AG04449 (cell line): ENCODE measurements at places on chromosomes 16 and 17.
A peak's percentile ranks its signal among the peaks of the same experiment; 100 is the strongest.

DNA sequence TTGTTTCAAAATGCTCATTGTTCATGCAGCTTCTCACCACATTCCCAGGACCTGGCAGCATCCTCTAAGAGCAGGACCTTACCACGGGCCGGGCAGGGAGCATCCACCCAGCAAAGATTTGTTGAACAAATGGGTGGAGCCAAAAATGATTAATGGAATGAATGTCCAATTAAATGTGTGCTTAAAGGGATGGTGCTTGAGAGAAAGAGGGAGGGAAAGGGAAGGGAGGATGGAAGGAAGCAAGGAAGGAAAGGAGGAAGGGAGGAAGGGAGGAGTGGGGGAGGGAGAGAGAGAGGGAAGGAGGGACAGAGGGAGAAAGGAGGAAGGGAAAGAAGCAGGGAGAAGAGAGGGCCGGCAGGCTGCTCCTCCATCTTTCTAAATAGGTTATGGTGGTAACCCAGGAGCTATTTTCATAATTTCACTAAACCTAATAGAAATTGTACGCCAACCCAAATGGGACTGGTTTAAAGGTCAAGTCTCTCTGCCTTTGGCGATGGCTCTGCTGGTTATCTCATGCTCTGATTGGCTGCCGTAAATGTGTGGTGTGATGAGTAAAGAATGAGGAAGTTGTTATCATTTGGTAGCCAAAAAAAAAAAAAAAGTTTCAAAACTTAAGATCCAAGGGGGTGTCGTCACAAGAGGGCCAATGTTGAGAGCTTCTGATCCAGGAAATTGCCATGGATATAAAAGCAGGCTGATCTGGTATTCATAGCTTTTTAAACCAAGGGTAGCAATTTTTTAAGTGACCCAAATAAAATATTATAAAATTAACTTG lies 126.7 kb upstream of the FOXF1 start:
- DNase-seq: no peak

- no peak for DNase-seq
Observed at GRCh38 chr17:28648698-28649097, 3.7 kb upstream of the BLTP2 start.

GRCh38 chr16:85402910-85403692 lies 210.0 kb upstream of the GSE1 start:
- DNase-seq: no peak

- no peak for DNase-seq
Observed at GRCh38 chr16:57753448-57754353, 18.1 kb downstream of the KATNB1 start.

- DNase-seq: no peak
Observed at GRCh38 chr16:11916524-11917285, 949 bp upstream of the GSPT1 start.

DNA sequence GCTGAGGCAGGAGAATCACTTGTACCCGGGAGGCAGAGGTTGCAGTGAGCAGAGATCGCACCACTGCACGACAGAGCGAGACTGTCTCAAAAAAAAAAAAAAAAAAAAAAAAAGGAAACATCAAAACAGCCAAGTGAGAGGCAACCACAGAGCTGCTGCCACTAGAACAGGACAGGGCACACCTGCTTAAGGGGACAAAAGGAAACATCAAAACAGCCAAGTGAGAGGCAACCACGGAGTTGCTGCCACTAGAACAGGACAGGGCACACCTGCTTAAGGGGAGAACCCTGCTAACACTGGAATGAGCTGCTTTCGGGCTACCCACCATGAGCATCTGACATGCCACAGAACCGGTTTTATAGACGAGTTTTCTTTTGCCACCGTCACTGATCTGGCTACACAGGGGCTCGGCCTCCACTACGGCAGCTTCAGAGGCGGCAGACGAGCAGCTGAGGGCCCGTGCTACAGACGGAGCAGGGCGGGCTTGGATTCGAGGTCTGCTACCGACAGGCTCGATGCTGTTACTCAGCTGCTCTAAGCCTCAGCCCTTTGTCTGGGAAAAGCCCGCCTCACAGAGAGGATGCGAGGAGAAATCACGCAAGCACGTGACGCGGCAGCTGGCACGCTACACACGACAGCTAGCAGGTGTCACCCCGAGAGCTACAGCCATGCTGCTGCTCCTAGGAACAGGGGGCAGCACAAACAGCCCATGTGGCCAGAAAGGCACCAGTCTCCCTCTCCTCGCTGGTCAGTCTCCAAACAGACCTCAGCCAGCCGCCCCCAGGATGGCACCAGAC lies 2.0 kb downstream of the P4HB start:
- no peak for DNase-seq

GRCh38 chr17:27628376-27628775 lies 2.6 kb upstream of the LGALS9 start:
- DNase-seq: no peak

- no peak for DNase-seq
Observed at GRCh38 chr16:716200-716568, 1.3 kb downstream of the METRN start.

DNA sequence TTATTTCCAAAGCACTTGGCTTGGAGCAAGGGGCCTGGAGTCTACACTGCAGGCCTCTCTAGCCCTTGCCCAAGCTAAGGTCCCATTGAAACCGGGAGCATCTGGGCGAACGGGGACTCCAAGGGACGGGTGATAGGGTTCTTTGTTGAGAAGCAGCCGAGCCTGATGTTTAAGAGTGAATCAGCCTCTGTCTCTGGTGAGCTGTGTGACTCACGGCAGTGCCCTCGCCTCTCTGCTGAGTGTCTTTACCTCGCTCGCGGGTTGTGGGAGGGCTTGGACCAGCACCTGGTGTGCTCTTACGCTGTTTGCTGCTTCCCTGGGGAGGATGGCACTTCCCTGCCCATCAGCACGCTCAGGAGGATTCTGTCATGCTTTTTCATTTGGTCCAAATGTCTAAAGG lies 1.3 kb downstream of the HGS start:
- peak; percentile 21 for DNase-seq

GRCh38 chr16:89921702-89922476 lies 1.3 kb upstream of the TUBB3 start:
- DNase-seq: peak; percentile 71

DNA sequence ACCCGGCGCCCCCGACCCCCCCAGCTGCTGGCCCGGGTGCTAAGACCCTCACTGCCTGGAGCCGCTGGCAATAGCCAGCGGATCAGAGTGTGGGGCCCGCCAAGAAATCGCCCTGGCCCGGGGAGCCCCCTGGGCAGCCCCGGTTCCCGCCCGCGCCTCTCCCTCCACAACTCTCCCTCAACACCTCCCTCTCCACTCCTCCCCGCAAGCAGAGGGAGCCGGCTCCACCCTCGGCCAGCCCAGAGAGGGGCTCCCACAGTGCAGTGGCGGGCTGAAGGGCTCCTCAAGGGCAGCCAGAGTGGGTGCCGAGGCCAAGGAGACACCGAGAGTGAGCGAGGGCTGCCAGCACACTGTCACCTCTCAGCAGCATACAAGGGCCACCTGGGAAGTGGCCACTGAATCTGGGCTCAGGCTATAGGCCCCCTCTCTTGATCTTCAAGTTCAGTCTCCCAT lies 385.5 kb downstream of the SEC14L1 start:
- DNase-seq: no peak

- DNase-seq: no peak
Observed at GRCh38 chr16:85445064-85445778, 167.9 kb upstream of the GSE1 start.

GRCh38 chr16:28298511-28298878 lies 6.2 kb downstream of the SBK1 start:
- DNase-seq: no peak

- no peak for DNase-seq
Observed at GRCh38 chr17:20086416-20087076, 77.4 kb downstream of the SPECC1 start.

- DNase-seq: no peak
Observed at GRCh38 chr17:82544431-82545070, 25.0 kb downstream of the FOXK2 start.

DNA sequence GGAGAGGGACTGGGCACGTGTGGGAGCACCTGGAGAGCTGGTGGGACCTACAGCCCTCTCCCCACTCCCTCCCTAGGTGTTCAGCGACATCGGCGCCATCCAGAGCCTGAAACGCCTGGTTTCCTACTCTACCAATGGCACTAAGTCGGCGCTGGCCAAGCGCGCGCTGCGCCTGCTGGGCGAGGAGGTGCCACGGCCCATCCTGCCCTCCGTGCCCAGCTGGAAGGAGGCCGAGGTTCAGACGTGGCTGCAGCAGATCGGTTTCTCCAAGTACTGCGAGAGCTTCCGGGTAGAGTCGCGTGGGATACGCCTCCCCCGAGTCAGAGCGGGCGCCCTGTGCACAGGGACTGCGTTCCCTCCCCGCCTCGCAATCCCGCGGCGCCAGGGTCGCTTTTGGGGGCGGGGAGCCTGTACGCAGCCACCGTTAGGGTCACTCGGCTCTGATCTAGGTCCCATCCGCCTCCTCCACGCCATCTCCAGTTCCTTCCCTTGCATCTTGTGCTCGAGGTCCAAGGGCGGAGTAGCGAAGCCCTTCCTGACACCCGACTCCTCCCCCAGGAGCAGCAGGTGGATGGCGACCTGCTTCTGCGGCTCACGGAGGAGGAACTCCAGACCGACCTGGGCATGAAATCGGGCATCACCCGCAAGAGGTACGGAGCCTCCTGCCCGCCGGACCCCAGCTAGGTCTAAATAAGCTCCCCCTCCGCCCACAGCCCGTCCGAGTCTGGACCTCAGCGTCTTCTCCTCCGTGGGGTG lies 13.0 kb downstream of the SARM1 start:
- DNase-seq: no peak

- DNase-seq: no peak
Observed at GRCh38 chr17:6437466-6437865, 2.5 kb upstream of the AIPL1 start.

GRCh38 chr16:10876799-10877341 lies at the start of gene CIITA:
TSS of gene CIITA (plus strand) at chr16:10877202. CDS start at chr16:10877331, 129 bp downstream.
- peak; percentile 36 for DNase-seq

DNA sequence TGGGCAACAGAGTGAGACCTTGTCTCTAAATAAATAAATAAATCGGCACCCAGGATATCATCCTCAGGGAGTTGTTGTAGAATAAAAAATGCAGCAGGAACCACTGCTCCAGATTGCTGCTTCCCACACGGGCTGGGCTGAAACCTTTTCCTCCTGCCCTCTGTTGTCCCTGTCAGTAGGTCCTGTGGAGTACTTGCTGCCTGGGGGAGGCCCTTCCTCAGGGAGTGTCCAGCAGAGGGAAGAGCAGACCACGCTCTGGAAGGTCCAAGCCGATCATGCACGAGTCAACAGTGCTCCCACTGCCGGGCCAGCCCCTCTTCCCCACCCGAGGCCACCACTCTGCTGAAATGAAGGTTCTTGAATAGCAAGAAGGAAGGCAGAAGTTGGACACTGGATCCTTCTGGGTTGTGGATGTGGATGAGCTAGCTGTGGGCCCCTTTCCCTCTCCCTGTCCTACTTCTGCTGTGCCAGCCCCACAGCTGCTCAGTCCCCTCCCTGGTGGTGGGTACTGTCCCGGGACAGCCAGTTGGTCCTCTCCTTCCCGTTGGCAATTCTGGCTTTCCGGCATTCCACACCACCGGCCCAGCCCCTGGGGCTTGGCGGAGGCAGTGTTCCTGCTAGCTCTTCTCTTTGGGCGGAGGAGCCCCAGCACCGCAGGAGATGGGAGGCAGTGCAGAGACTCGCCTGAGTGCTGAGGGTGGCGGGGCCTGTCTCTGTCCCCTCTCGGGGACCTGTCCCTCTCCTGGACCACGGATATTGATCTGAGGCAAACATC lies 10.8 kb downstream of the CDK5R1 start:
- DNase-seq: no peak

GRCh38 chr17:51015145-51015558 lies 105.5 kb downstream of the SPAG9 start:
- no peak for DNase-seq

DNA sequence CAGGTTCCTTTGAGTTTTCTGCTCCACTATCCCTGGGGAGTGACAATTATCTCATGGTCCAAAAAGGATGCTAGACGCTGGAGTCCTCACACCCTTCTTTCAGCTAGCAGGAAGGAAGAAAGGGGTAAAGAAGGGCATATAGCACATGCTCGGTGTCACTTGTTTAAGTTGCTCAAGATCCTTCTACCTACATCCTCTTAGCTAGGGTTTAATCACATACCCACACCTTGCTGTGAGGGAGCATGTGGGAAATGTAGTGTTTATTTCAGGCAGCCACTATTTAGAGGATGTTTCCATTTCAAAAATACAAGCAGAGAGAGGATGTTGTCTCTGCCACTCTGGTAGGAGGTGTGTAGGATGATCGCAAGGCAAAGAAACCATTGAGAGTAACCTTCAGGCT lies 4.5 kb downstream of the PRKCB start:
- DNase-seq: no peak

DNA sequence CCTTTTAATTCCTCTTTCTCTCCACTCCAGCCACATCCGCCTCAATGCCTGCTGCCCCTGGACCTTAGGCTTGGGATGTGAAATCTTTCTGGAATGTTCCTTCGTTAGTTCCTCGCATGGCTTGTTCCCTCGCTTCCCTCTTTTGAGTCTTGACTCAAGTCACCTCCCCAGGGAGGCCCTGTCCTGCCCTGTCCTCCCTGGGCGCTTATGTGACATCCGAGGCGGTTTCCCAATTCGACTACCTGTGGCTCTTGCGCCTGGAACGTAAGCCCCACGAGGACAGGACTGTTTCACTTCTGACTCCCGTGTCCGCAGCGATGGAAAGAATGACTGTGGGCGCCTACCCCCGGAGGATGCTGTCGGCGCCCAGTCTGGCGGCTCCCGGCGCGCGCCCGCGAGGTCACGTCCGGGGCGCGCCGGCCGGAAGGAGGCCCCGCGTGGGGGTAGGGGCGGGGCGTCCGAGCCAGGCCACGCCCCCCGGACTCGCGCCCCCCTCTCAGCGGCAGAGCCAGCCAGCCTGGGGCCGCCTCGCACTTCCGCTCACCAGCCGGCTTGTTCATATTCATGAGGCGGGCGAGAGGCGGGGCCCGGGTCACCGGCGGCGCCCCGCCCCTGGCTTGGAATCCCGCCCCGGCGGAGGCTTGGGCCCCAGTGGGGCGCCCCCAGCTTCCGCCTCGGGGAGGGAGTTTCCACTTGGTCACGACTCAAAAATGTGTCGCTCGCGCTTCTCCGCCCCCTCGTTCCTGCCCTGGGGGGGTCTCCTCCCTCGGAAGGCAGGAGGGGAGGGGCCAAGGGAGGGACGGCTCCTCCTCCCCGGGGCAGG lies 8.4 kb upstream of the GLIS2 start:
- DNase-seq: peak; percentile 67

DNA sequence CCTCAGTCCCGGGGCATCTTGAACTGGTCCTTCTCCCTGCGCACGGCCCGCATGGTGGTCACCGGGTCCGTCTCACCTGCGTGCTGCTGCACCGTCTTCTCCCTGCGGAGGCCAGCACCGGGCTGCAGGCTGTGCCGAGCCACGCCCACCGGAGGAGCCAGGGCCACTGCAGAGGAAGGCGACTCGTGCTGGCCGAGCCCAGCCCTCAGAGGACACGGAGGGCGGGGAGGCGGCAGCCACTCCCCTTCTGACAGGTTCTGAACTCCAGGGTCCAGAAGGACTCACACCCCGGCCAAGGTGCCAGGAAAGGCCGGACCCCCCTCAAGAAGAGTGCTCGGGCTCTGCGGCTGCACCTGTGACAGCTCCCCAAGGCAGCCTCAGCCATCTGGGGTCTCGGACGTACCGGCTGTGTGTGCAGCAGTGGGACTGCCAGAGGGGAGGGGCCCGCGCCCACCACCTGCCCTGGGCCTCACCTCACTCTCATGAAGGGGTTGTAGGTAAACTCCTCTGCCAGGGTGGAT lies 15.8 kb upstream of the IGFALS start:
- DNase-seq: no peak
